ENCODE measurements at places on chromosomes 5 and 9. TPM values are rescaled to one million over a fixed set of nuclear protein-coding genes. Genes with fewer than 3 reads are reported as not detected.

WWC1 gene
- 10.3 TPM for total RNA-seq

SMIM3 gene
- total RNA-seq = 37.5 TPM

PSMB7 gene
- total RNA-seq = 369 TPM

RANBP17 gene
- 29.7 TPM for total RNA-seq

MVB12B gene
- 2.0 TPM for total RNA-seq

SETD9 gene
- total RNA-seq = 8.1 TPM

IGFBPL1 gene
- total RNA-seq = under 0.01 TPM

MEIKIN gene
- total RNA-seq = not detected
